ENCODE measurements at places on chromosomes 4 and X.
A peak's percentile ranks its signal among the peaks of the same experiment; 100 is the strongest.

- no peak for DNase-seq
These were observed 29.8 kb downstream of the PIGG start for GRCh38 chr4:528835-529234.

GRCh38 chr4:68451246-68452211 is 4.3 kb downstream of the TMPRSS11E start:
- DNase-seq: no peak

- no peak for DNase-seq
These were observed 55.7 kb downstream of the BTC start for GRCh38 chr4:74738464-74739143.

GRCh38 chrX:23311731-23312130 is 22.9 kb upstream of the PTCHD1 start:
- no peak for DNase-seq

- no peak for DNase-seq
These were observed 628 bp downstream of the SCLT1 start for GRCh38 chr4:129092631-129093190.

GRCh38 chr4:56627985-56628384 is 53.1 kb downstream of the HOPX start:
- DNase-seq: no peak

GRCh38 chr4:16212138-16212782 is 14.0 kb downstream of the TAPT1 start:
- DNase-seq: no peak

GRCh38 chr4:72463724-72464123 is 105.3 kb downstream of the ADAMTS3 start:
- no peak for DNase-seq

GRCh38 chr4:159562366-159562765 is 459.5 kb downstream of the RAPGEF2 start:
- no peak for DNase-seq

GRCh38 chr4:38132107-38132673 is 172.0 kb downstream of the PTTG2 start:
- DNase-seq: no peak

DNA sequence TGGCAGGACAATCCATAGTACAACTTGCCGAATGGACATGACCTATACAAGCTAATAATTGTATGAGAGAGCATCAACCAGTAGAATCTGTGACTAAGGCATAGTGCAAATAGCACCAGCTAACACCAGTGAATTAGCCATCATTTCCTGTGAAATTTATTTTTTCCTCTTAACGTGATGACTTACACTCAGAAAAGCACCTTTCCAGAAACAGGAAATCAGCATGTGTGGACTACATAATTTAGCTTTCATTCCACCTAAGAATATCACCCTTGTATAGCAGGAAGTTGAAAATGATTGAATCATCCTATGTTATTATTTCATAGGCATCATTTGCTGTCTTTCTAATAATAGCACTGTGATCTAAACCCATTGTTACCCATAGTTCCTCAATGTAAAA is 1393.4 kb upstream of the PCDH7 start:
- no peak for DNase-seq

DNA sequence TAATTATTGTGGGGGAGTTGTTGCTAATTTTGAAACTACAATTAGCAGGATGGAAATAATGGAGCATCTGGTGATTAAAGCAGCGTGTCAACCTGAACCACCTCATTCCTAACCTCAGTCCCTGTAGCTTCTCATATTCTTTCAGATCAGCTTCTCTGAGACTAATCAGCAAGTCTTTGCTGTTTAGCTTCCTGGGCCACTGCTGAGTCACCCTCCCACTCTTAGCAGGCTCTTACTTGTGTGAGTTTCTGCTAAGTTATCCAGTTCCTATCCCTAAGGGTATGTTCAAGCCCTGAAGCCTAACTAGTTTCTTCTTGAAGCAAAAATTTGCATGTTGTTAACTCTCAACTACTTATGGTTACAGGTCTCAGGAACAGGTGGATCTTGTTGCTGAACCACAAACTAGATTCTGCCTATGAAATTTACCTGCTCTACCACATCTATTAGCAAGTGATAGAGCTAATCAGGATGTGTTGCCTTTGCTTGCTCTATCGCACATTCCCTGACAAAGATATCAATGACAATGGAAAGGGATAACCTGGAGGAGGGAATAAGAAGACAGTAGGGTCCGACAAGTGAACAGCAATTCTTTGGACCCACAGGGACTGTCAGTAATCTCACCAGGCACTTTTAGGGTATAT is 134.2 kb downstream of the EIF4E start:
- DNase-seq: peak; percentile 15

GRCh38 chrX:36867143-36867542 is 141.0 kb upstream of the FAM47C start:
- DNase-seq: peak; percentile 6

GRCh38 chr4:62644372-62644771 is 1444.2 kb downstream of the ADGRL3 start:
- DNase-seq: peak; percentile 36

GRCh38 chrX:38856670-38857265 is 55.5 kb downstream of the MID1IP1 start:
- no peak for DNase-seq

DNA sequence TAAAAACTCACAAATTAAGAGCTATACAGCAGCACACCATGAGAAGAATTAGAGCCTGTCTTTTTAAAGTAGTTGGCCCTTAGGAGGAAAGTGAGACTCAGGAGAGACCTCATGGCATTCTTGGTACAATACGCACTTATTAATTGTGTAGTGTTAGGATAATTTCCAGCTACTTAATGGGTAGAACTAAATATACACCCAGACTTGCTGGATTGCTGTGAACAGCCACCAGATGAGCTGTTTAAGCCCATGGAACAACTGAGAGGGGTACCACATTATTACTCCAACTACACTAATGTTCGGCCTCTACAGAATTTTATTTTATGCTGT is 13.6 kb downstream of the MFAP3L start:
- no peak for DNase-seq

DNA sequence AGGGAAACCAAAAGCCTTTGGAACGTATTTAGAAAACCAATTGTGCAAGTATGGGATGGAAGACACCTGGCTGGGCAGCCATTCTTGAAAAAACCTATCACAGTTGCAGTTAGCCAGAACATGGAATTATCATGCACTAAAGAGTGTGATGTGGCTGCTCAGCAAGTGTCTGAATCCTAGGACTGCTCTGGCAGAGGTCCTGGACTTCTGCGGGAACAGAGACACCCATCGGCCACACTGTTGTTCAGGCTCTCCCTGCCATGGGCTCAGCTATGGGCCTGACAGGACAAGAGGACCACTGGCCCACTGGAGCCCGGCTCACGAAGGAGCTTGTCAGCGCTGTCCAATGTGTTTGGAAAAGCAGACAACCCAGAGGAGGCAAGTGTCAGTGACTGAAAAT is 115.7 kb upstream of the GPC4 start:
- DNase-seq: no peak

- DNase-seq: no peak
These were observed 10.6 kb downstream of the ZFP92 start for GRCh38 chrX:153421856-153422255.

DNA sequence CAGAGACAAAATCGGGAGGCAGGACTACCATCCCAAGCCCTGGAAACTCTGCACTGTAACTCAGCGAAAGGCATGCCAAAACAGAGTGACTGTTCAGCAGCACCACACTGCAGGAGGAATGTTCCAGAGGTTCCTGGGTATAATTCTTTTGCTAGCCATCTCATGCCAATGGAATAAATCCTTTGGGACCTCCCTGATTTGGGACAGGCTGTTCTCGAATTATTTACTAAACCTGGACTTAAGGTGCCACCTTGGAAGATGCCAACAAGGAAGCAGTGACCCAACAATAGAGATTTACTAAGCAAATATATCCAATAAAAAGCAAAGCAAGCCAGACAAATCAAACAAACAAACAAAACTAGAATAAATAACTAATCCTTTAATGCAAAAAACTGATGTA is 9.3 kb downstream of the AADAT start:
- no peak for DNase-seq

- DNase-seq: no peak
These were observed 4.2 kb upstream of the SLC9A6 start for GRCh38 chrX:135981010-135981409.

GRCh38 chrX:45710081-45710801 is 509.6 kb upstream of the DIPK2B start:
- DNase-seq: no peak

GRCh38 chrX:51614353-51615012 is 4.2 kb downstream of the CENPVL3 start:
- DNase-seq: no peak

GRCh38 chr4:123741906-123742305 is 345.3 kb downstream of the SPRY1 start:
- no peak for DNase-seq

GRCh38 chrX:115972717-115973116 is 197.8 kb upstream of the AGTR2 start:
- no peak for DNase-seq

DNA sequence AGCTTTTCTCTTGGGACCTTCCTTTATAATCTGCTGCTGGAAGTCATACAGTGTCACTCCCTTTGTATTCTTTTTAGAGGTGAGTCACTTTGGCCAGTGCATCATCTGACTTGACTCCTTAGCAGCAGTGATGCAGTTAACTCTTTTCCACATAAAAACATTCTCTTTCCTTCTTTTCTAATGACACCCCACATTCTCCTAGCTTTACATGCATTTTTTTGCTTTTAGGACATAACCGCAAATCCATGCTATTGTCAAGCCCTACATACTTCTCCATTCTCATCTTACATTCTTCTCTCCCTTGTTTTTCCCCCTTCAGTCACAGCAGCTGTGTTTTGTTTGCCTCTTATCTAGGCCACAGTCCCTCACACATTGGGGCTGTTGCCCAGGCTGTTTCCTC is 55.1 kb downstream of the ZNF330 start:
- DNase-seq: no peak

- DNase-seq: no peak
These were observed 401.9 kb upstream of the FSTL5 start for GRCh38 chr4:162565730-162566129.

GRCh38 chr4:125988464-125988863 is 673.7 kb downstream of the FAT4 start:
- no peak for DNase-seq

GRCh38 chrX:106649523-106650428 is 38.0 kb downstream of the RADX start:
- DNase-seq: no peak

- no peak for DNase-seq
These were observed 17.9 kb upstream of the NSUN7 start for GRCh38 chr4:40731792-40732245.

DNA sequence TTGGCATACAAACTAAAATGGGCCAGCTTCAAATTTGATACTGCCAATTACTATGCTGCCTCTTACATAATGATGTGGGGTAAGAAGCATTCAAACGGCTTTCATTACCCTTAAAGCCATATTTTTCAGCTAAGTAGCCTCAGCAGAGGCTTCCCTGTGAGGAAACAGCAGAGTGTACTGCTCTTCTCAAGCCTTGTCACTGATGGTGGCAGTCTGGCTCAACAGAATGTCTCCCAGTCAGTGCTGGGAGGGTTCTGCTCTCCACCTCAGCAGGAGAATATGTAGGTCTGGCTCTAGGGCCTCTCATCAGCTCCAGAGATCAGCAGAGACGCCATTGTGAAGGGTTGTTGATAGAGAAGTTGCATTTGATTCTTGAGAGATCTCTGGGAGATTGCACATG is 44.6 kb upstream of the MBNL3 start:
- no peak for DNase-seq

DNA sequence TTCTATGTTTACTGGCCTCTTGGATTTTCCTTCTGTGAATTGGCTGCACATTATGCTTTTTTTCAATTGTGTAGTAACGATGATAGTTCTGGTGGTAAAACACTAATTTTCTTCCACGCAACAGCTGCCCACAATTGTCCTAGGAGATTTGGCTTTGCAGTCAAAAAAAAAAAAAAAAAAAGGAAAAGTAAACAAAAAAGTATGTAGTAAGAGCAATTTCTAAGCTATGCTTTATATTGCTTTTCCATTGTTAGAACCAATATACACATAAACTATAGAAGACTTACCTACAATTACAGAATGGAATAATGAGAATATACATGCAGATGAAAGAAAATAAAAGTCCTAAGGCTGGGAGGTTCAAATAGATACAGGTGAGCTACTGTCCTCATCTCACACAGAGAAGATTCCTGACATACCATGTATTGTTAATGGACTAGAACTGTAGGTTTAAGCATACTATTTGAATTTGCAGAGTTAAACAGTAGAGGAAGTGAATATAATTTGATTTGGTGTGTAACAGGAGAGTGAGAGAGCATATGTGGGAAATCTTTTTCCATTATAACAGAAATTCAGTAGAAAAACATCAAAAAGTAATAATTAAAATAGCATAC is 976.2 kb downstream of the RAB28 start:
- DNase-seq: no peak

GRCh38 chr4:4461178-4461577 is 74.3 kb downstream of the NSG1 start:
- DNase-seq: no peak

DNA sequence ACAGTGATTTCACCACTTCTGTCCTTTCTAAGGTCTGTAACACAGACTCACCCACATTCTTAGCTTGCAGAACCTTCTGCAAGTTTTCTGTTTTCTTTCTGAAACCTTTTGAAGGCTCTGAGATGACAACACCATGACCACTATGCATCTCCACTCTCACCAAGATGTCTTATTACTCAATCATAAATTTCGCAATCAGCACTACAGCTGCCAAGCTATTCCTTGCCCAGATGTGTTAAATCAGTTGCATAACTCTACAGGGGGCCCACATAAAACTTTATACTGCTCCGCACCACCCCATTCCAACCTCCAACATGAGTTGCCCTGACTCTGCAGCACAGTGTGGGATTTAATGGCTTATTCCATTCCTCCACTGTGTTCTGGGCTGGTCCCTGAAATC is 229.9 kb downstream of the COL25A1 start:
- no peak for DNase-seq

GRCh38 chrX:119008110-119008744 is 33.8 kb downstream of the LONRF3 start:
- no peak for DNase-seq

GRCh38 chr4:78629991-78630541 is 78.5 kb downstream of the ANXA3 start:
- DNase-seq: no peak

DNA sequence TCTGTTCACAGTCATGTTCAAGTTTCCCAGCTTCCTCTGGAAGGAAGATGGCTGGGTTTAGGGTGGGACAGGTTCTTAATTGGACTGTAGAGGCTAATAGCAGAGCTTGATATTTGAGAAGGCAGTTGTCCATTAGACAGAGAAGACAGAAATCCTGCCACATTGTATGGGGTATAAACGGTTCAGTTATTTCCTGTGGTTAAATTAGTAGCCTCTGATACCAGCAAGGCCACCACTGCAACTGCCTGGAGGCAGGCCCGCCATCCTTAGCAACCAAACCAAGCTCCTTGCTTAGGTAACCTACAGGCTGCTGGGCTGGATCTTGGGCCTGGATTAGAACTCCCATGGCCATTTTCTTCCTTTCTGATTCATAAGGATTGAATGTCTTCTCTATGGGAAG is 1367.0 kb downstream of the PCDH7 start:
- no peak for DNase-seq

All from DMS 273 treated with DMSO at 0.1 percent for 48 hours (cell line).